NCI-H1930 (cell line): ENCODE measurements at places on chromosomes 4 and X.

GRCh38 chr4:177427192-177427591, 15.0 kb downstream of the AGA start:
- DNase-seq: no peak

GRCh38 chr4:23903859-23904438, 14.1 kb upstream of the PPARGC1A start:
- peak; percentile 71 for DNase-seq

DNA sequence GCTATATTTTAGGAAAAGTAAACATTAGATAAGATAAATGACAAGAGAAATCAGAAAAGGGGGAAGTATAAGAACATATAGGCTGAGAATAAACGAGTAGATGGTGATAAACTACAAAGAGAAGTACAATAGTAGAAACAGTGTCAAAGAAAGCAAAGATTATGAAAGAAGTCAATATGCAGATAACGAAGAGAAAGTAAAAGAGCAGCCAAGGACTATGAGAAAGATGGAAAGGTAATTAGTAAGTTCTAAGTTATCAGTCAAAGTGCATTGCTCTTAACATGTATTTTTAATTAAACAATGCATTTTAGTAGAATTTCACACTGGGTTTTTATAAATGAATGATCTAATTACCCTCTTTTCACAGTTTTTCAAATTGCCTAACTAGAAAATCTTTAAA, 1801.3 kb upstream of the PCDH10 start:
- no peak for DNase-seq

DNA sequence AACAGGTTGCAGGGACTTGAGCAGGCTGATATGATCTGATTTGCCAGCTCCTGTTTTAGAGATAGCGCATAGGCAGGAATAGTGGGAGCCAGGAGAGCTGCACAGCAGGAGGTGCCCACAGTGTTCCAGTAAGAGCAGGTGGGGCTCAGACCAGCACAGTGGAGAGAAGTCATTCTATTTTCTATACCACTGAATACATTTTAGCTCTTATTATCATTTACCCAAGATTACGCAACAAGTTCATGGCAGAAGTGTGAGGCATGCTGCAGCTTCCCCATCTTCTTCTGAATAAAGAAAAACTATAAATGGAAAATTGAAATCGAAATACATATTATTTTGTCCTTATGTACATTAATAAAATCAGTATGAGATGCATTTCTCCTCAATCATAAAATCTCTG, 114.7 kb upstream of the EDNRA start:
- no peak for DNase-seq

- DNase-seq: no peak
Measured at GRCh38 chr4:103664436-103665075, 55.2 kb downstream of the TACR3 start.

GRCh38 chrX:113741744-113742143, 842.1 kb upstream of the HTR2C start:
- DNase-seq: no peak

DNA sequence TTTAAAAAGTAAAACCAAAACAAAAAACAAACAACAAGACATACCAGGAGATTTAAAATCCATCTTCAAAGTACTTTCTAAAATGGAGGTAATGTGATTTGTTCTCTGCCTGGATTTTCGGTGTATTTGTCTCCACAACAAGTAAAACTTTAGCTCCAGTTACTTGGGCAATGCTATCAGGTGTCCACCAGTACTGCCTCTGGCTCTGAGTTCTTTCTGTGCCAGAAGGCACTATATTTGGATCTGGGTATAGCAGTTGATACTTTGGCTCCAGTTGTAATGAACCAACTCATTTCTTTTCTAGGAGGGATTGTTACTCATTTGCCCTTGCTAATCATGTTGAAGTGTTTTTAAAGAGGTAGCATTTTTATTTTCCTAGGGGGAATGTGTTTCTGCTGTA, 9.5 kb upstream of the PDLIM5 start:
- DNase-seq: no peak

GRCh38 chr4:73693811-73694210, 46.6 kb upstream of the CXCL8 start:
- no peak for DNase-seq

DNA sequence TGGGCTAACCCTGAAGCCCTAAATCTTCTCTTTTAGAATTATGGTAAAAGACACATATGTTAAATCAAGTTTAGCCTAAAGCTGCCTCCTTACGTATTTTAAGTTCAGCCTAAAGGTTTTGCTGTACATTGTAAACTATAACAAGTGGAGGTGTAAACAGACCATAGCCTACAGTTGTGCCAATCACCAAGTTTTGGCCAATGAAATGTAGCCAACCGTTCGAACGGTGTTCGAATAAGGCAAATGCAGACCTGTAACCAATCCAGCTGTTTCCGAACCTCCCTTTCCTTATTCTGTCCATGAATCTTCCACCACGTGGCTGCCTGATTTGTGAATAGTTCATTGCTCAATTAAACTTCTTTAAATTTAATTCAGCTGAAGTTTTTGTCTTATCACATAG, 52.1 kb upstream of the TBC1D9 start:
- DNase-seq: no peak

GRCh38 chr4:184053434-184053833, 148.3 kb downstream of the STOX2 start:
- DNase-seq: no peak

- DNase-seq: no peak
Measured at GRCh38 chr4:56828784-56829535, 7.5 kb upstream of the SPINK2 start.

DNA sequence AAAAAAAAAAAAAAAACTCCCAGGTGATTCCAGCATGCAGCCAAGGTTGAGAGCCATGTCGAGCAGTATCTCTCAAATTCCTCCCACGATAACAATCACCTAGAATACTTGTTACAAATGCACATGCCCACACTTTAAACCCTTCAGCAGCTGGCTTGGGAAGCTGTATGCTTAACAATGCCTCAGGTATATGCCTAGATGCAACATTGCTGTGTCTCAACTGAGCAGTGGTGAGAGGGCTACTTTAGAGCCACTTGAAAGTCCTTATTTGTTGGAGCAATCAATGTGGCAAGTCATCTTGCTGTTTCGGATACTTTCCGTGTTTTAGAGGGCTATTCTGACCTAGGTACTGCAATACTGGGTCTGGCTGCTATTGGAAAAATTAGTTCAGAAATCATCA, 487.4 kb downstream of the INPP4B start:
- no peak for DNase-seq

DNA sequence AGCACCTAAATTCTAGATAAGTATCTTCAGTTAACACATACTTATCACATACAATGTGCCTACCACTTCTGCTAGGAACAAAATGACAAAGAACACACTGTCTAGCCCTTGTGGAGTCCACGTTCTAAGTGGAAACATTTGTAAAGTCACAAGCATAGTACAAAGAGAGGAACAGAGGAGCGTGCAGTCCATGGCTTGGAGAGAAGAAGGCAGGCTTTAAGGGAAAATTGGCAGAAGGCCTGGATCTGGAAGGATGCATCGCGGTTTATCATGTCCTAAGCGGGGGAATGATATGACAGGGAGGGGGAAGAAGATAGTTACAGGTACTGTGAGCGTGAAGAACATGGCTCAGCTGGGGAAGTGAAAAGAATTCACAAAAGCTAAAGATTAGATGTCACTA, 218.0 kb downstream of the PRDM5 start:
- DNase-seq: no peak

DNA sequence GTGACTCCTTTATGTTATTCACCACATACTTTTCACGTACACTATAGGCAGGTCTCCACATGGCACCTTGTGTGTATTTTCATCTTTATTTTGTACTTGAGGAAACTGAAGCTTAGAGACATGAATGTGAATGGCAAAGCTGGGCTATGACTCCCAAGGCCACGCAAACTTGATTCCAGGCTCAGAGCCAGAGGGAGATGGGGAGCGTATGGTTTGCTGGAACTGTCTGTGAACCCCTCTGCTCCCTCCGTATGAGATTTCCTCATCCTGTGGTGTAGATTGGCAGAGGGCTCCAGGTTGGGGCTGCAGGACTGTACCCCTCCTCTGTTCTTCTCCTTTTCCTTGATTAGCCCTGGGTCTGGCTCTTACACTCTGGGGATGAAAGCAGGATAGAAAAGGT, 16.1 kb upstream of the STARD8 start:
- DNase-seq: no peak

- DNase-seq: no peak
Measured at GRCh38 chr4:71586087-71586763, 197.7 kb downstream of the GC start.

- DNase-seq: no peak
Measured at GRCh38 chr4:38290366-38290765, 330.2 kb downstream of the PTTG2 start.

GRCh38 chrX:1902901-1903235, 288.0 kb downstream of the ASMT start:
- no peak for DNase-seq

GRCh38 chr4:145218251-145218650, 37.9 kb upstream of the OTUD4 start:
- no peak for DNase-seq

DNA sequence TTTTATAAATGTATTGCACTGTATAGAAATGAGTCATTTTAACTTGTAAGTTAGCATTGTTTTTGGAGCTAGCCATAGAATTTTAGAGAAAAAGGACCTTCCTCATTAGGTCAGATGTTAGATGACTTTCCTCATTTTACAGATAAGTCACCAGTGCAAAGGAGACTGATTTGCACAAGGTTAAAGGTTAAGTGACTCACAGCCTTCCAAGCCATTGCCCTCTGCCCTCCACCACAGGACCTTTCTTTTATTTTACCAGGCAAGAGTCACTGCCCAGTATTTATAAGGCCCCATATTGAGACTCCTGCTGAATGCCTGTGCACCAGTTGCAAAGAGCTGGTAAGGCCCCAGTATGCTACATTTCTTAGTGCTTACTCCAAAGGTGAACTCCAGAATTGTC, 4.2 kb upstream of the ABCG2 start:
- DNase-seq: no peak

GRCh38 chrX:130539721-130540321, 138.0 kb downstream of the RBMX2 start:
- DNase-seq: no peak

DNA sequence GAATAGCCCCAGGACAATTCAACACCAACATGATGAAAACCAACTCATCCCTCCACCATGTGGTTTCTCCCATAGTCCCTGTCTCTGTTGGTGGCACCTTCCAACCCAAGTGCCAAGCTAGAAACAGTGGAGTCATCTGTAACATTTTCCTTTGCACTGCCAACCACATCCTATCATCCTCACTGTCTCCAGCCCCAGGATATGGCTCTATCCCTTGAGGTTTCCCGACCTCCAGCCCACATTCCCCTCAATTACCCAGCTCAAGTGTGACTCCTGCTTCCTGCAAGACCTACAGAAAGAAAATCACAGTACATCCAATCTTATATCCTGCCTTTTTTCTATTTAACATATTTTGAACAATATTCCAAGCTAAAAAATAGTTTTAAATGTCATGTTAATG, 24.2 kb downstream of the PNMA6F start:
- DNase-seq: no peak

- DNase-seq: no peak
Measured at GRCh38 chr4:102196221-102196620, 149.1 kb downstream of the SLC39A8 start.

- DNase-seq: no peak
Measured at GRCh38 chrX:150616863-150617198, 48.4 kb downstream of the MTM1 start.

GRCh38 chr4:7161721-7162214, 30.6 kb upstream of the SORCS2 start:
- DNase-seq: no peak

DNA sequence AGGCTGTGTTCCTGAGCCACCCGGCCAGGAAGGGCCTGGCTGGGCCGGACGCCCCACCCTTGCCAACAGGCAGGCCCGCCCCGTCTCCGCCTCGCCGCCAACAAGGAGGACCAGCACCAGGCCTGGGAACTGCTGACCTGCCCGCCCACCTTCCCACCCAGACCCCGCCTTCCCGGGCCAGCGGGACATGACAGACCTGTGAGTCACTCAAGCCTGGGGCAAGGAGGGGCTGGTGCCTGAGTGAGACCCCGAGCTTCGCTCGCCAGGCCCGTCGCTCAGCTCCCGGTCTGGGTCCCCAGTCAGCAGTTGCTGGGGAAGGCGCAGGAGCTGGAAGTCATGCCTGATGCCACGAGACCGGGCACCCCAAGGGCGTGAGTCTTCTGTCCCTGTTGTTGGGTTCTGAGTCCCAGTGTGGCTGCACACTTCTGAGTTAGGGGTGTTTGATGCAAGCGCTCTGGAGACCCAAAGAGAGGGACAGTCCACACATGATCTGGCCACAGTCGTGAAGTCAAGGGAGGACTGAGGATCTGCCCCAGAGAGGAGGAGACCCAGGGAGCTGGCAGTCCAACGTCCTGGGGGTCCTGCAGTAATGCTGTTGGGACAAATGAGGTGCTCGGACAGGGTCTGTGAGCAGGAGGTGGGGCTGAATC, at the start of gene DNASE1L1:
Gene DNASE1L1, minus strand, starts transcription at position 33 of the 650 bp plus-strand sequence. CDS start 3,686 bp downstream, outside the sequence.
- no peak for DNase-seq

DNA sequence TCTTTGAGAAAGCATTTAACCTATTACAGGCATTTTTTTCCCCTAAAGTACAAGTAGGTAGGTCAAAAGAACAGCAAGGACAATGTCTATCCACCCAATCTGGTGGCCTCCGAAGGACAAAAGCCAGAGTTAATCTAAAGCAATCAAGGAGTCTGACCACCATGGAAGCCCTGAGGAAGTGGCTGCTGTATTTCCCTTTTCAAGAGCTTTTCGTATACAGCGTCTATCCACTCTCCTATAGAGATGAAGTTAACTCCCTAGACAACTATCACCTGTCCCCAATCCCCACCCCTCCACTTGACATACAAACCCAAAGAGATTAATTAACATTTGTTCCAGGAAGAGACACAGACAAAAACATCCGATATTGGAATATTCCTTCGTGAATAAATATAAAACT, 85.5 kb downstream of the SNCA start:
- DNase-seq: no peak

DNA sequence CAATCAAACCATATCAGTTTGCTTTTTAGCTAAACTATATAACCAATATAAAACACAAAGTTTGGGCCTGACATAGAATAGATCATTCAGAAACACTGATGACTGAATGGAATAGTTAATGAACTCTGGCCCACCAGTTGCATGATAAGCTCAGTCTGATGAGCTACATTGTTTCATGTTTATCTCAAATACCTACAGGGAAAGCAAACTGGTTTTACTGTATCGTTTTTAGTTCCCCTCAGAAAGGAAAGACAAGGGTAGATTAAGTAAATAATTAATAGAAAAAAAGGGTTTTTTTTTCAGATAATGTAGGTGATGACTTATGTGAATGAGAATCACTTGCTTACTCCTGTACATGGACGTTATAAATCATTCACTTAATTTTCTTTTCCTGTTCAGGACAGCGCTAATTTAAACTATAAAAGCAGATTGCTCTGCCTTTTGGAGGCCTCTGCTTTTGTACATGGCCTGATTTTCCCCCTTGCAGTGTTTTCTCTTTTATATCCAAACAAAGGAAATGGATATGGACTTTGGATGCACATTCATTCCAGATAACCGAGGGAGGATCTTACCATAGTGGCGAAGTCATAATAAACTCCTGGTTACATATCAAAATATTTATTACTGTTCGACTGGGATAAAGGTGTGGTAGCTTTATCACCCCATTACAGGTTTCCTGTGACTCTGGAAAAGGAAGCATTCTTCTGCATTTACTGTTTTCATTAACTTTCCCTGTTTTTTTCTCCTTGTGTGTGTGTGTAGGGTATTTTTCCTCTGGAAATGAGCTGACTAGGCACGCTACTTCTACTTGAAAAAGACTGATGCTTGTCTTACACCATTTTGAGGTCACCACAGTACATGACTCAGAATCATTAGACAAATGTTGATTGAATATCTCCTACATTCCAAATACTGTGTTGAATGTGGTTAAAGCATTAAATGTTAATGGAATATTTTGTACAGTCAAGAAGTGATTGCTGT, 373.1 kb upstream of the HS3ST1 start:
- DNase-seq: no peak
